ENCODE measurements at places on chromosomes 3 and 15.
A peak's percentile ranks its signal among the peaks of the same experiment; 100 is the strongest.

DNA sequence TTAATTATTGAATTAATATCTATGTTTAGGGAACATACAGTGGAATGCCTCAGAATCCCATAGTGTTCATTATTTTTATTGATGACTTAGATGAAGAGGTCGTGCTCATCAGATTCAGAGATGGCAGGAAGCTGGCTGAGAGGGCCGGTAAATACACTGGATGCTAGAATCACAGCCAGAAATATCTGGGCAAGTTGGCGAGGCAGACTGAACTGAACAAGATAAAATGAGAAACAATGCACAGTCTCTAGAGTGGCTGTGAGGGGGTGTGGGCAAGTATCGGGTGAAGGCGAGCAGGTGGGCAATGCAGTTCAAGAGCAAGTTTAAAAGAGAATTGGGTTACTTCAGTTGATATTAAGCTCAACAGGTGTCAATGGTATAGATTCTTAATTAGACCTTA is 5.9 kb downstream of the DGKG start:
- no peak for DNase-seq

DNA sequence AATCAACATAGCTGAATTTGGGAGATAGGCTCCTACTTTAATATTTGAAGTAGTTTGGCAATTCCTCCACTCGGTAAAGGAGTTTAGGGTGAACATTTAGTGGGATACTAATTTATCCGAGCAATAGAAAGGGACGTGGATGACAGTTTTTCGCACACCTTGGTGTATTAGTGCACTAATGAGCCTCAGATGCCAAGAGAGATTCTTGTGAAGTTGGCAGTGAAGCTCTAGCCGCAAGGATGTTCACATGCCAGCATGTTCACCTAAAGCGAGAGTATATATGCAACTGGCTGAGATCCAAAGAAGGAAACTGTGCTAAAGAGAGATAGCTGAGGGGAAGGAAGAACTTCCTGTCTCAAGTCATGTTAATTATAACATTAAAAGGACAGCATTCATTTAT is 58.5 kb downstream of the TGFBR2 start:
- no peak for DNase-seq

DNA sequence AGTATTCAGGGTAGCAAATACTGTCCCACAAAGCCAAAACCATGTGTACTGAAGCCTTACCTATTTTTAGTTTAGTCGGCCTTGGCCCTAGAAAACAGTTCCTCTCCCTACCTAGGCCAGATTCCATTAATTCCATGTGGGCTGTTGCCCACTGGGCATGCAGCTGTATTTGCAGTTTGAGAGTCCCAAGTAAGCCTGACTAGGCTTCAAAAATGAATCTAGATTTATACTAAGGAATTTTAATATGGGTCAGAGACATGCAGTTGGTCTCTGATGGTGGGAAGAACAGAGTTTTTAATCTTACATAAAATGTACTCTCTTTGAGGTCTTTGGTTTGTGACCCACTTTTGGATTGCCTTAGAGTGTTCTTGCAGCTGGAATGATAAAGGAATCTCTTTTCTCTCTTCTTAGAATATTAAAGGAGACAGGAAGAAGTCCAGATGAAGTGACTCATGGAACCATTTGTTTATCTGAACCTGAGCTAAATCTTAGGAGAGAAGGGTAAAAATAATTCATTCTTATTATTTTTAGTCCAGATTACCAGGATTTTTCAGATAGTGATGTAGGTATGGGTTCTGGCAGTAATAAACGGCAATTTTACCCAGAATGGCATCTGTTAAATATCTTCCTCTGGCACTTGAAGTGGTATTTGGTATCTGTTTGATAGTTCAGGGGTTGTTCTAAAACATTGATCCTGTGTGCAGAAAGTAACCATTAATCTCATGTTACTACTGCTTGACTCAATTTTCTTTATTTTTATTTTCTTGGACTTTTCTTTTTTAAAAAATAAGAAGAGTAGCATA is 33.8 kb downstream of the GLCE start:
- no peak for DNase-seq

GRCh38 chr15:43219929-43220928 is 589 bp downstream of the EPB42 start:
- no peak for DNase-seq

DNA sequence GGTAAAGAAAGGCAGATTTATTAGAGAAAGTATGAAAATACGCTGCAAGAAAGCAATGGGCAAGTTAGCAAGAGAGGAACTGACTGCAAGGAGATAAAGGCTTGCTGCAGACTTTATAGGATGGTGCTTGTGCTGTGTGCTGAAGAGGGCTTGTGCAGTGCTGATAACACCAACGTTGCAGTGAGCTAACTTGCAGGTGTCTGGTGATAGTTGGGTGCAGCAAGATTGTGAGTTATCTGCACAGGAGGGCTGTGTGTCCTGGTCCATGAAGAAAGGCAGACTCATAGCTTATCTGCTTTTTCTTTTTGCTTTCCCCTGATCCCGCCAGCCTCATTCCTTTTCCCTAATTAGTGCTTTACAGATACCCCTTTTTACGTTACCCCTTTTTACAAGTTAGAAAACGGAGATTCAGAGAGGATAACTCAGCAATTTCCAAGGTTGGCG is 58.0 kb upstream of the ZNF148 start:
- DNase-seq, result no peak

GRCh38 chr3:179015551-179016020 is 56.0 kb downstream of the ZMAT3 start:
- peak; percentile 43 for DNase-seq

- no peak for DNase-seq
These were observed 151.3 kb upstream of the SETMAR start for GRCh38 chr3:4151859-4152258.

DNA sequence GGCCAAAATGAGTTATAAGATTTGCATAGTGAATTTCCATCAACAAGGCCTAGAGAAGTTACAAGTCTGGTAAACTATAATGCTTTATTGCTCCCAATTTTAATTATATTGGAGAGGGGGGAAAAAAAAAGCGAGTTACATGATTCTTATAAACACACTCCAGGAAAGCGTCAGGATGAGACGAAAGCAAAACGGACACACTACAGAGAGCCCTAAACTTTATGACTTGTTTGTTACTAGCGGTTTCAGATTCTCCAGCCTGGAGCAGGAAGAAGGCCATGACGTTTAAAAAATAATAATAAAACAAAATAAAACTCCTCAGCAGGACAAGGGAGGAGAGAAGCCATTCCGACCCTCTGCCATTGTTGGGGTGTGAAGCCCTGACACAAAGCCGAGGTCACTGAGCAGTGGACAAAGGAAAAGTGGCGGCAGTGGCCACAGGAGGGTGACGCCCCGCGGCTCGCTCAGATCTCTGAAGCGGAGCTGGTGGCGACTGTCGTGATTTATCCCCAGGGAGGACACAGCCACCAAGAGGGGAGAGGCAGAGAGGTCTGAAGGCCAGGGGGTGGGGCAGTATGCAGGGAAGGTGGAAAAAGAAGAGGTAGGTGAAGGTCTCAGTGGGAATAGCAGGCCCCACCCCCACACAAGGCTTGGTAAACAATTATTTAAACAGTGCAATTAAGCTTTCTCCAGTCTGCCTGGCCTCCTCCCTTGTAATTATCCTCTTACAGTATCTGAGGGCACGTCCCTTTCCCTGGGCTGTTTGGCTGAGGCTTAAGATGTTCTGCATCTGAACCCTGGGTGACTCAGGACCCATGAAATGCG is 45.3 kb downstream of the ADAMTS9 start:
- no peak for DNase-seq

DNA sequence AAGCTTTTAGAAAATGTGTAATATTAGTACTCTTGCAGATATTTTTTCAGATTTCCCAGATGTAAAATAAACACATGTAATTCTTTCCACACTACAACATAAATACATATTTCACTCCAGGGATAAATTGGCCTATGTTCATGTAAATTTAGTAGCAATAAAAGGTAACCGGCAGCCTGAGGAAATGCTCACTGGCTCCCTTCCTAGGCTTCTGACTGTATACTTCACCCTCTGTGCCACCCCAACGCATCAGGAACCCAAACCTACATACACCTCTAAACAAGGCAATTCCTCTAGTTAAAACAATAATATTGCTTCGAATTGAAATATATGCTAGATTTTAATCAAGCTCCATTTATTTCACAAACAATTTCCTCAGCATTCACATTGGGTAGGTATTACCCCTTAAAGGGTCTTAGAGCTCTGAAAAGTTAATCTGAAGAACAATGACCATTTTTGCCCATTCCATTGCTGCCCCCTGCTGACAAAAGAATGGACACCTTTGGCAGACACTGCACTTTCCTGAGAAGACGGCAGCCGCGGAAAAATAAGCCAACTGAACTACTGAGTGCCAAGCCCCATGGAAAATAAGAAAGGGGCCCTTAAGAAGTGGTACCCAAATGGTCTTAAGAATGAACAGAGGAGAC is 212.5 kb downstream of the OSBPL10 start:
- peak; percentile 48 for DNase-seq

- DNase-seq, result peak; percentile 6
These were observed 27.8 kb upstream of the ITPKA start for GRCh38 chr15:41465822-41466421.

GRCh38 chr15:65824941-65825544 is 33.0 kb upstream of the DENND4A start:
- DNase-seq, result no peak

GRCh38 chr3:170713653-170714052 is 127.8 kb upstream of the SLC7A14 start:
- DNase-seq, result no peak

- DNase-seq, result no peak
These were observed 42.3 kb upstream of the TM4SF4 start for GRCh38 chr3:149432149-149432548.

GRCh38 chr15:49720261-49720660 is 99.4 kb downstream of the DTWD1 start:
- no peak for DNase-seq

DNA sequence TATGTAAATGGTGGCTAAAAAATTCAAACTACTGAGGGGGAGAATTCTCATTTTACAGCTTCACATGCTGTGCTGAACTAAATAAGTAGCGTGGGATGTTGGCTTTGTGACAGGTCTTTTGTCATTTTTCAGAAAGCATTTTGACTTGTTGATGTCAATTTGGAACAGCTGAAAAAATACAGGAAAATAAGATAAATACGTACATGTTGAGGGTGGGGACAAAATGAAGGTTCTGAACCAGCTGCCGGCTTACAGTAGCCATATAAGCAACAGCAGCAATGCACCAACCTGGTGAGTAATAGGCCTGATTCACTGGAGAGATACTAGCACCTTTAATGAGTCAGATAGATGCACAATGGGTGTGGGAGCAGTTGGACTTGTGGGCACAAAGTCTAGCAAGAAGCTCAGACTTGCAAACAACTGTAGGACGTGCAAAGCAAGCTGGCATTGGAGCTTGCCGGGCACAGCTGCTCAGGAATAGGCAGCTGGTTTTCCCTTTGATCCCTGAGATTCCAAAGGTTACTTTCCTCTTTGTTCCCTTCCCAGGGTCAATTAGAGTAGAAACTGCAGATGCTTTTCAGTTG is 12.9 kb downstream of the B3GNT5 start:
- DNase-seq, result no peak

DNA sequence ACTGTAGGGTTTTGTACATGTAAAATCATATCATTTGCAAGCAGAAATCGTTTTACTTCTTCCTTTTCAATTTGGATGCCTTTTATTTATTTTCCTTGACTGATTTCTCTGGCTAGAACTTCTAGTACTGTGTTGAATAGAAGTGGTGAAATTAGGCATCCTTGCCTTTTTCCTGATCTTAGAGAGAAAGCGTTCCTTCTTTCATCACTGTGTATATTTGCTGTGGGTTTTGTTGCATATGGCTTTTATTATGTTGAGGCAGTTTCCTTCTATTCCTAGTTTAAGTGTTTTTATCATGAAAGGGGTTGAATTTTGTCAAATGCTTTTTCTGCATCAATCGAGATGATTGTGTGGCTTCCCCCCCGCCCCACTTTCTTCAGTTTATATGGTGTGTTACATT is 140.9 kb downstream of the ATG7 start:
- DNase-seq, result no peak

DNA sequence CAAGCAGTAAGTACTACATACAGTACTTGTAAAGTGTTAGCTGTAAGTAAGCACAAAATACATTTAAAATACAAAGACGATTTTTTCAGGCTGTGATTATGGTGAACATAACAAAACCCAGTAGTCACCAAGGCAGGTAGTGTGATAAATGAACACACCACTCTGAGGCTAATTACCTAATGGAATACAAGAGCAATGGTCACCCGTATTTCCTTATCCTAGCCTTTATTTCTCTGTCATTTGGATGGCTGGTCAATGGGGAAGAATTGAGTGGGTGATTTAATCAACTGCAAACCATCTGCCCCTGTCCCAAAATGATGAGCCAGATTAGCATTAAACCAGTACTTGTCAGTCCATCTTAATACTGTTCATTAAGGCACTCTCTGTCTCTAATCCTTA is 89.2 kb upstream of the CGNL1 start:
- DNase-seq, result no peak

DNA sequence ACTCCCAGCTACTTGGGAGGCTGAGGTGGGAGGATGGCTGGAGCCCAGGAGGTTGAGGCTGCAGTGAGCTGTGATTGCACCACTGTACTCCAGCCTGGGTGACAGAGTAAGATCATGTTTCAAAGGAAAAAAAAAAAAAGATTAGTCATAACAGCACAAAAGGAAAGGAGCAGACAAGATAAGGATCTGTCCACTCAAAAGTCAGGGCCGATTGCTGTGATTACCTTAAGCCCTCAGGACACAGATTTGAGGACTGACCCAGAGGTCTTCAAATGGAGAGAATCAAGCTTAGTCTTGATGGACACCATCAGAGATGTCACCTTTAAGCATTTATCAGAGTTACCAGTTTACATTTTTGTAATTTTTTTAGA is 23.9 kb upstream of the HEG1 start:
- DNase-seq, result no peak

DNA sequence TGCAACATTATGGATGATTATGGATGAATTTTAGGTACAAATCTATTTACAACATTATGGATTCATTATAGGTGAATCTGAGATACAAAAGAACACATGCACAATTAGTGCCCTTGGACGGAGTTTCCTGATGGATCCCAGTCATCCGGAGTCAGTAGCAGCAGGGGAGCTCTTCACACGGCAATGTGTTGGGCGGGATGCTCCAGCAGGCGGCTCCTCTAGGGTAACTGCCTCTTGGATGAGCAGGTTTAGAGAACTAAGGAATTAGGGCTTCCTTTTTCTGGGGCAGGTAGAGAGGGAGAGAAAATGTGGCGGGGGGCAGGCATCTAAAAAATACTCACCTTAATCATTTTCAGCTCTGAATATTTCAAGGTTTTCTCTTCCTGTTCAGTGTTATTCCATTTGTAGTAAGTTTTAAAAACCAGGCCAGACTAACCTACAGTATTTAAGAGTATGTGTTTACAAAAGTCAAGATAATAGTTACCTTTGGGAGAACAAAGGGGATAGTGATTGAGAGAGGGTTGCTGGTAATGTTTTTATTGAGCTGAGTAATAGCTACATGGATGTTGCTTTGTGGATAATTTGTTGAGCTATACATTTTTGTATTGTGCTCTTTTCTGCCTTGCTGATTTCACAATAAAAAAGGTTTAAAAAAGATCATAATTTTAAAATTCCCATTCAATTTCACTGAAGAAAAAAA is 27.4 kb upstream of the GOLM2 start:
- DNase-seq, result no peak
